ENCODE measurements at places on chromosomes 1 and 21.

- no peak for DNase-seq
Observed at GRCh38 chr1:55423376-55423775, 208.2 kb upstream of the USP24 start.

DNA sequence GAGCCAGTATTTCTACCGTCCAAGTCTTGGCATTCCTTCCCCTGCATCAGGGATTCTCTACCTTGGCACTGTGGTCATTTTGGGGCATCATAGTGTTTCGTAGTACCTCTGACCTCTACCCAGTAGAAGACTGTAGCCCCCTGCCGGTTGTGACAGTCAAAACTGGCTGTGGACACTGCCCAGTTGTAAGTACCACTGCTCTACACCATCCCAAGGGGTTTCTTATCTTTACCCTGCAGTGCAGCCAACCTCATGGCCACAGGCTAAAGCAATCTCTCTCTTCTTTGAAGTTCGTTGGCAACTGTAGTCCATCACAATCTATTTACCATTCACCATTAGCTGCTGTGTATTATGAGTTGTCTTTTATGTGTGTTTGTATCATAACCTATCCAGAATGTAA, 29.3 kb upstream of the ERO1B start:
- no peak for DNase-seq

GRCh38 chr21:14585122-14585521, 39.0 kb upstream of the SAMSN1 start:
- no peak for DNase-seq

- DNase-seq = no peak
Observed at GRCh38 chr1:159441360-159441759, 1.8 kb downstream of the OR10J1 start.

- no peak for DNase-seq
Observed at GRCh38 chr1:89460325-89460724, 64.3 kb upstream of the LRRC8B start.

GRCh38 chr1:244394826-244395765, 56.6 kb downstream of the ADSS2 start:
- no peak for DNase-seq

GRCh38 chr1:147079400-147080005, 92.8 kb downstream of the PRKAB2 start:
- DNase-seq = no peak

DNA sequence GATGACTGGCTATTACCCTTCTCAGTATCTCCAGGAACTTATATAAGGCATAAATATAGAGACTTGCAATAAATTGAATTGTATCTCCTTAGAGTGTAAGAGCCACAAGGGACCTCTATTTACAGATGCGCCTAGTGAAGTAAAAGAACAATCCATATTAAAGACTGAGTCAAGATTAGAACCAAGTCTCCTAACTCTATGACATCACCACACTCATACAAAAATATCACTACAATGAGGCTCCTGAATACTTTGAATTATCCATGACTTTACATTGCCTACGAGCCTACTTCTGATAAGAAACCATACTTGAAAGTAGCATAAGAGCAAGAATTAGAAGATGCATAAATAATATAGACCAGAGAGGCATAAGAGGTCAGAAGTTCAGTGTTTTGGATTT, 18.8 kb downstream of the DPYD start:
- DNase-seq = no peak

GRCh38 chr1:206785182-206785765, 13.0 kb upstream of the IL10 start:
- no peak for DNase-seq

DNA sequence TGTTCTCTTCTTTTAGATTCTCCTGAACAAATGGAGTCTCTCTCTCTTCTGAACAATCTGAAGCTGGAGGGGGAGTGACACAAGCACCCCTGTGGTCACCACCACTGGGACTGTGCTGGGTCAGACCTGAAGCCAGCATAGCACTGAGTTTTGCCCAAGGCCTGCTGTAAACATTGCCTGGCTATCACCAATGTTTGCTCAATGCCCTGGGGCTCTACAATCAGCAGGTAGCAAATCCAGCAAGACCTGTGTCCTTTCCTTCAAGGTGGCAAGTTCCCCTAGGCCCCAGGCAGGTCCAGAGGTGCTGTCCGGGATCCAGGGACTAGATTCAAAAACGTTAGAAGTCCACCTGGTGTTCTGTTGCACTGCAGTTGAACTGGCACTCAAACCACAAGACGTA, 282.8 kb upstream of the PROX1 start:
- no peak for DNase-seq

- DNase-seq = no peak
Observed at GRCh38 chr1:100516857-100517256, 21.1 kb upstream of the GPR88 start.

GRCh38 chr1:166920561-166921475, 44.8 kb upstream of the TADA1 start:
- DNase-seq = no peak

GRCh38 chr1:112312315-112312714, 83.7 kb upstream of the CTTNBP2NL start:
- no peak for DNase-seq

DNA sequence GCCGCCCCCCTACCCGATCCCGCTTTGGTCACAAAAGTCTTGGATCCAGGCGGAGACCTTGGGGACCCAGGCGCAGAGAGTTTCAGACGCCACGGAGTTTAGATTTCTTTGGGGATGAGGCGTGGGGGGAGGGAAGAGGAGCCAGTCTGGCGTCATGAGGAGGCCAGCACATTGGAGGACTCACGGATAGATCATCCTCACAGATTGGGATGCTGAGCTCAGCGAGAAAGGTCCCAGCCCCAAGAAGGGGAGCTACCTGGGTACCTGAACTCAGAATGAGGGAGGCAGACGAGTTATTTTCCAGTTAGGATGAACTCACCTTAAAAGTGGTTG, 393 bp downstream of the ELAPOR1 start:
- no peak for DNase-seq

DNA sequence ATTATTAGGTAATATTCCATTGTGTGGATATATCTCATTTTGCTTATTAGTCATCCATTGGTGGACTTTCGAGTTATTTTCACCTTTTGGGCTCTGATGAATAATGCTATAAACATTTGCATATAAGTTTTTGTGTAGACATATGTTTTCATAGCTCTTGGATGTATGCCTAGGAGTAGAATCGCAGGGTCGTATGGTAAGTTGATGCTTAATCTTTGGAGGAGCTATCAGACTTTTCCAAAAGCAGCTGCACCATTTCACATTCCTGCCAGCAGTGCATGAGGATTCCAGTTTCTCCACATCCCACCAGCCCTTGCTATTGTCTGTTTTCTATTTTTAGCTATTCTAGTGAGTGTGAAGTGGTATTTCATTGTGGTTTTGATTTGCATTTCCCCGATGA, 120.3 kb upstream of the TMEM51 start:
- DNase-seq = no peak

DNA sequence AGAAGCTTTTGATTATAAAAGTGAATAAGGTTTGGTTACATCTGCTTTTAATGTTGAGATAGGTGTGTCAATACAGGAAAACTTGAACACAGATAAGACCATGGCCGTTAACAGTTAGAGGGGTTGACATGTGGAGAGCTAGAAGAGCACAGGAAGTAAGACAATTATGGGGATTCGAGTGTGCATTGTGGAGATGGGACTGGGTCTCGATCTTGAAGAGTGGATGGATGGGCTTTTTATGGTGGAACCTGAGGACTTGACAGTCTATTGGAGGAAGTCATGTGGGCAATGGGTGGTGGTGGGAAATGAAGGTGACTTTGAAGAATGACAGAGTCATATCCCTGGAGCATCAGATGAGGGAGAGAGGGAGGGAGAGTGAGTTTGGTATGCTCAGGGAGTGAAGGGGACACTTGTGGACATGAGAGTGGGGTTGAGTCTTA, 12.1 kb downstream of the DYRK1A start:
- no peak for DNase-seq

GRCh38 chr1:203448521-203449061, 27.0 kb upstream of the PRELP start:
- DNase-seq = no peak

GRCh38 chr1:175313672-175314225, 121.2 kb upstream of the KIAA0040 start:
- no peak for DNase-seq
